ENCODE measurements at places on chromosomes 6 and 20.

DNA sequence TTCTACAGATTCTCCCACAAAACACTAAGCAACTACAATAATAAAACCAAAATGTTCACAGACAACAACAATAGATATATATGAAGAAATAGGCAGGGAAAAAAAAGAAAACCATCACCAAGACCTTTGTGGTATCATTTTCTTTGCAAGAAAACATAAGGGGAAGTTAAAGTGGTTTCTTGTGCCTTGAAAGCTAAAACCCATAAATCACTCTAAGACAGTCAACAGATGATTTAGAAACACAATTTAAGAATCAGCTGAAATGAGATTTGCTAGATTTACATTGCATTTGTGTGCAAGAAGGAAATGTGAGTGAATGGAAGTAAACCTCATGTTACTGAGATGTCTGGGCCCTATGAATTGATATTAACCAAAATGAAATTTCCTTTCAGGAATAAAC is 1265.4 kb upstream of the GJE1 start:
- no peak for DNase-seq

DNA sequence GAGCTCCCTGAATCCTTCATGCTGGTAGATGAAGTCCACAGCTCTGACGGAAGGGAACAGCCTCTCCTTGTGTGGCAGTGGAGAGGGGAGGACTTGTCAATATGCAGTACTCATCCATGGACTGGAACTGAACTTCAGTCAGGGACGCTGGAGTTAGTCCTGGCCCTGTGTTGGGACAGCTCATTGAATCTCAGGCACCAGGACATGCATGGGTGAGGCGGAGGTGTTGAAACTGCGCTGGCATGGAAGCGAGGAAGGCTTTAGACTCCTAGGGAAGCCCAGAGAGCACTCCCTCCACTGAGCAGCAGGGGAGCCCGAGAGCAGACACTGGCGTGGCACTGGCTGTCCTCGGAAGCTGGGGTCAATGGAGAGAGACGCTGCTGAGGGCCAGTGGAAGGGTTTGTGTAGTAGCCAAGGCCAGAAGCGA is 161.3 kb upstream of the GGTLC1 start:
- DNase-seq: no peak

DNA sequence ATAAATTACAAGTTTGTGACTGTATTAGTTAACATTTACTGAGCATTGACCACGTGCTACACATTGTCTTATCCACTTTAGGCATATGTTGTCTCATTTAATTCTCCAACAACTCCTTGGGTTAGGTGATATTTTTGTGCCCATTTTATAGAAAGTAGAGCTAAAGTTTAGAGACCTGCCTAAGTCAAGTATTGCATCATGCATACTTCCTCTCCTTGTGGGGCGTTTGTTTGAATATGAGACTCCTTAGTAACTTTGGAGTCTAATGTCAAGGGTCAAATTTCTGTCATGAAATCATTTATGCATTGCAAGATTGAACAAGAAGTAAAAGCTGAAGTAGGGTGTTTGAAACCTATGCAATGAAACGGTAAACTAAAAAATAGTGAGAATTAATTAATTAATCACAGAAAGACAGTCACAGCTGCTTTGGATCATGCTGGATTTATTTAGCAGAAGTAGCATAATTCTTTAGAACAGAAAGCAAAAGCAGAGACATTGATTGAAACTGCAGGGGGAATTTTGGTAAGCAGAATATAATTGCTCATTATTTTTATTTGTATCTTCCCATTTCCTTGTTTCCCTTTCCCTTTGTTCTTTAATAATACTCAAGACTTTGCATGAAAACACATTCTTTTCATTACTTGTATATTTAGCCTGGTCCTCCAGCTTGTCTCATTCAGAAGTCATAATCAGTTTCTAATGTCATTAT is 1374.4 kb upstream of the GJE1 start:
- DNase-seq: no peak

GRCh38 chr6:53263917-53264316 is 84.8 kb downstream of the ELOVL5 start:
- DNase-seq: no peak

Measured in Ammon's horn (tissue), 1 donor.